ENCODE measurements at places on chromosomes 2 and 18.

GRCh38 chr2:15201009-15201408 is 360.1 kb downstream of the NBAS start:
- no peak for DNase-seq

GRCh38 chr2:121955872-121956271 is 200.4 kb downstream of the TSN start:
- no peak for DNase-seq

GRCh38 chr2:16169381-16169960 is 229.1 kb downstream of the MYCN start:
- no peak for DNase-seq

- no peak for DNase-seq
These were observed 81.7 kb downstream of the SPRED2 start for GRCh38 chr2:65350651-65351056.

DNA sequence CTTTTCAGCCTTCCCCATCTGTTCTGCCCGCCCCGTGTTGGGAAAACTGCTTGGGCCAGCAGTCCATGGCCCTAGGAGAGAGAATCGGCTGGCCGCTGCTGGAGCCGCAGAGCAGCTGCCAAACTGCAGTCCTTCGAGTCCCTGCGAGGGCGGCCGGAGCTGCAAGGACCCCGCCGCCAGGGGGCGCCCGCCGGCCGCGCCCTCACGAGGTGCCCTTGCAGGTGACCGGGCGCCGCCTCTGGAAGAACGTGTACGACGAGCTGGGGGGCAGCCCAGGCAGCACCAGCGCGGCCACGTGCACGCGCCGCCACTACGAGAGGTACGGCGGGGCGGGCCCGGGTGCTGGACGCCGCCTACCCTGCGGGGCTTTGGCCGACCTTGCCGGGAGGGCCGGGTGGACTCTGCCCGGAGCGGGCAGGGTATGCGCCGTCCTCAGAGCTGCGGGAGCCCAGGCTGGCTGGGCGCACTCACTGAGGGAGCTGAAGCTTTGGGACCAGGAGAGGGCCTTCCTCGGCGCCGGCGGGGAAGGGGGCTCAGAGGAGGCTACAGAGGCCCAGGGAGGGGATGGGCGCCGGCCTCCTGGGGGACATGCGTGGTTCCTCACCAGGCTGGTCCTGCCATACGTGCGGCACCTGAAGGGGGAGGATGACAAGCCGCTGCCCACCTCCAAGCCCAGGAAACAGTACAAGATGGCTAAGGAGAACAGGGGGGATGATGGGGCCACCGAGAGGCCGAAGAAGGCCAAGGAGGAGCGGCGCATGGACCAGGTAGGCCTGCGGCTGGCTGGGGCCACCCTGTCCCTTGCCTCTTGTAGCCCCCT is 13.6 kb downstream of the ARID5A start:
- no peak for DNase-seq

DNA sequence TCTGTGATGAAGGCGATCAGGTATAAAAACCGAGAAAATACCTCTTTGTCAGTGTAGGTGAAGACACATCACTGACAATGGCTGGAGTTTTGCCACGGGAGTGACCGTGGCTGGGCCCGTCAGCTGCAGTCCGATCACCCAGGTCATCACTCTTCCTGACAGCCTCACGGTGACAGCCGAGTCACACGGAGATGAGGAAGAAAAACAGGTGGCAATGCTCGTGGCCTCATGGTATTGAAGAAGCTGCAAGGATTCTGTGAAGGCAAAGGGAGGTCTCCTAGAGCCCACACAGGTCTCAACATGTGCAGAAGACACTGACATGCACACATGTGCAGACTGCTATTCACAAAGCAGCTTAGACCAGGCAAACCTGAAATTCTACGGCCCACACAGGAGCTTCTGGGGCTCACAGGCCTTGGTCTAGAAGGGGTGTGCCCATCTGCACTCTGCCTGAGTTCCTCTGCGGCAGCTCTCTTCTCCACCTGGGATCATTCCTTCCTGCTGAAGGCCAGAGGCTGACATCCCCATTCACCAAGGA is 7.4 kb downstream of the COPS9 start:
- no peak for DNase-seq

DNA sequence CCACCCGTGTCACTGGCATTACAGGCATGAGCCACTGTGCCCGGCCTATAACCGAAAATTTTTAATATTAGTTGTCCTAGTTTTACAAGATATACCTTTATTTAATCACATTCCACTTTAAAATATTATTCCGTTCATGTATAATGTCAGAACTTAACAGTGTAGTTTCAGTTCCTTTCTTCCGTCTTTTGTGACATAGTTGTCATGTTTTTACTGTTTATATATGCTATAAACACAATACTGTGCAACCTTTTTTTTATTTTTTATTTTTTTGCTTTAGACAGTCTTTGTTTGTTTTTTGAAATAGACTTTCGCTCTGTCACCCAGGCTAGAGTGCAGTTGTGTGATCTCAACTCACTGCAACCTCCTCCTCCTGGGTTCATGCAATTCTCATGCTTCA is 129.5 kb upstream of the TTC27 start:
- no peak for DNase-seq

Data from femur (tissue), 1 donor.